ENCODE measurements at places on chromosomes 12 and 14.

DNA sequence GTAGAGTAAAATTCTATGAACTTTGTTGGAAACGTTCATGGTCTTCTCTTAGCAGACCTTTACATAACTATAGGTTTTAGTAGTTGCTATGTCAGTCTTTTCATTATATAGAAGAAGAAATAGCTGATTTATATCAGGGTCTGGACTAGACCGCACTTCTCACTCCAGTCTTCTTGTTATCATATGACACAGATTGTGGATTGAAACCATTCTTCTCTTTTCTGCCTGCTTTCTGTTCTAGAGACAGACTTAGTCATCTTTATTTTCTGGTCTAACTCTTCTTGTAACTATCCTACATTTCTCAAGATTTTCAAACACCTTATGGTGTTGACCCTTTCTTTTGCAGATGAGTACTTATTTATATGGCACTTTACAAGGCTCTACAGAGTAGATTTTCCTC, 55.7 kb downstream of the PCNX1 start:
- no peak for DNase-seq

DNA sequence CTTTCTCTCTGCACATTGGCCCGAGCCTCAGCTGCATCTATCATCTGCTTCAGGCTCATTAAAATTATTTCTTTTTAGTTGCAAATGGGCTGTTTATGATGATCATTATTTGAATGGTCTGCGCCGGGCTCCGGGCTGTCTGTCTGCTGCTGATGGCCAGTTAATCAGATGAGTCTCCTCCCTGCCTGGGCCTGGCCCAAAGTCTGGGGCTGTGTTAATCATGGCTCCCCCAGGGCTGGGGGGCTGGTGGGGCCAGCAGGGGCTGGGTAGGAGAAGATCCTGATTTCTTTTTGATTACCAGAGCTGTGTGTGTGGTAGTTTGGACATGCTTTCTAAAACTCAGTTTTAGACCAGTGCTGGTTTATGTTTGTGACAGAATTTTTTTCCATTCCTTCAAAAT, 159.1 kb downstream of the PHETA1 start:
- DNase-seq: no peak

DNA sequence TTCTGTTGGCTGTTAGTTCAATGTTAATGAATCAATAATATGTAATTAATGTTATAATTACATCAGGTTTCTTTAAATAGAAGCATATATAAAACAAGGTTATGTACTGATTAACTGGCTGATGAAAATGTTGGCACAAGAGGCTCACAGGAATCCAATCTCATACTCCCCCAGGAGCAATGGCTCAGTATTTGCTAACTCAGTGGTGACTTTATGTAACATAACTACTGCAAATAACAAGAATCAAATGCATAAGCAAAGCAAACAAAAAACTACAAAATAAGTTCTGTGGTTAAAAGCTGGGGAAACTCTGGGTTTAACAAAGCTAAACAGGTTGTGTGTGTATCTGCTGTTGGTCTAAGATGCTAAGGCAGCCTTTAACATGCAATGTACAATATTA, 27.7 kb upstream of the BBS10 start:
- no peak for DNase-seq

DNA sequence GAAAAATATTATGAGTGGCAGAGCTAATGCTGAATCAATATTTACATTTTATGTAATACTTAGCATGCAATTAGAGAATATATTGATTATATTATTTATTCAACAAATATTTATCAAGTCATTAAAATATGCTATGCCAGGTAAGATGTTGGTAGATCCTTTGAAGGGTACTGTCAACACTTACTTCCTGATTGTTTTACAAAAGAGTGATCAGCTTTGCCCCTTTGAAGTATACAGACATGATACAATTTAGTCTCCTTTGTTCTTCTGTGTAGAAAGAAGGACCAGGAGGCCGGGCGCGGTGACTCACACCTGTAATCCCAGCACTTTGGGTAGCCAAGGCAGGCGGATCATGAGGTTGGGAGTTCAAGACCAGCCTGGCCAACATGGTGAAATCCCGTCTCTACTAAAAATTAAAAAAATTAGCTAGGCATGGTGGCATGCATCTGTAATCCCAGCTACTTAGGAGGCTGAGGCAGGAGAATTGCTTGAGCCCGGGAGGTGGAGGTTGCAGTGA, 73.9 kb upstream of the IFNG-AS1 start:
- no peak for DNase-seq

DNA sequence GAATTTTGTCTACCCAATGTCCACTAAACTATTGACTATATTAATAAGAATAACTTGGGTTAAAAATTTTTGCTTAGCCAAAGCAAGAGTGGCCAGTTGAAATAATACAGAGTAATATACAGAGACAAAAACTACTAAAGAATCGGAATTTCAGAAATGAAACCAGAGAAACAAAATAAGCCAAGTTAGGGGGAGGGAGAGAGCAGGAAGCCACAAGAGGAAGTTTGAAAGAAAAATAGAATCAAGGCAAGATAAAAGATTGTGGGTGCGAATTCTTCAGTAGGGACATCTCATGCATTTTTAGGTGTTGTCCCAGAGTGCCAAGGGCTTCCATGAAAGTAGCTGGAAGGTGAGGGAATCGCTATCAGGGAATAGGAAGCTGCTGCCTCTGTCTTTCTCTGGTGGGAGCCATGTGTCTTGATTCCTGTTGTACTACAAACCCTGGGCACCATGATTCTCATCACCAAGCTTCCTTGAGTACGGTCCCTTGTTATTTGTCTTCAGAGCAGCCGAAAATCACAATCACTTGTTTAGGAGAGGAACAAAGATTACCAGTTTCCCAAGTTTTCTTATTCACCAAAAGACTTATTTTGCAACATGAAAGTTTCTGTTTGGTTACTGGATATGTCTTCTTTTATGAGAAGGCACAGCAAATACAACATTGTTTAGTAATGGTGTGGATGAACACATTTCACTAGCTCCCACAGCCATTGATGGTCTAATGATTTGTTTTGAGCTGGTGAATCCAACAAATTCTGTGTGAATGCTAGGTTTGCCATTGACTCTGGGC, 16.7 kb downstream of the NEUROD4 start:
- no peak for DNase-seq

- DNase-seq: no peak
Observed at GRCh38 chr12:55396326-55396725, 4.0 kb upstream of the OR6C65 start.

Data from NCI-H2081 treated with DMSO at 0.1 percent for 48 hours (cell line).